IMR-90 (cell line): ENCODE measurements at places on chromosomes 6 and 20. TPM values are rescaled to one million over a fixed set of nuclear protein-coding genes. Genes with fewer than 3 reads are reported as not detected.

The KIAA0408 gene
- total RNA-seq, result 0.83 and 0.90 TPM in 2 replicates

The ADGRG6 gene
- total RNA-seq, result 20.3 and 22.5 TPM in 2 replicates

The ADTRP gene
- 0.72 and 0.83 TPM in 2 replicates for total RNA-seq

The C6orf141 gene
- not detected in 2 replicates for total RNA-seq

The MYLK4 gene
- under 0.01 TPM in 2 replicates for total RNA-seq

The CCN6 gene
- not detected in 2 replicates for total RNA-seq

The SMIM8 gene
- 3.6 and 5.3 TPM in 2 replicates for total RNA-seq

The PI3 gene
- not detected in 2 replicates for total RNA-seq

The GATA5 gene
- total RNA-seq, result not detected in 2 replicates

The OARD1 gene
- 2.3 and 5.6 TPM in 2 replicates for total RNA-seq

The PDE10A gene
- total RNA-seq, result 12.4 and 15.8 TPM in 2 replicates

DNA sequence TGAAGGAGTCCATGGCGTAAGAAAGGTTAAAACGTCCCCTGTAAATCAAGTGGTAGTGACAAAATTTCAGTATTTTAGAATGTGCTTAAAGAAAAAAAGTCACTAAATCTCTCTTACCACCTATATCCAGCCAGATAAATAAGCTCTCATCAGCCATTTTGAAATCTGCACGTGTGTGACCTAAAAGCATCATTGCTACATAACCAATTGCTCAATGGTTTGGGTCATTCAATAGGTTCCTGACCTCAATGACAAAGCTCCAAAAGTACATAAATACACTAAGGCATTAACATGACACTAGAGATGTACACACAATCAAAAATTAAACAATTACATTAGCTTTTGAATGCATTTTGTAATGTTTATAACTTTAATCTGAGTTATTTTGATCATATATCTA lies 272.4 kb downstream of the GMDS start:
- no peak for DNase-seq

GRCh38 chr6:124655866-124656265 lies 306.4 kb upstream of the RNF217 start:
- no peak for DNase-seq

- DNase-seq, result peak; percentile 64
Observed at GRCh38 chr20:45969712-45970634, 2.0 kb downstream of the ZNF335 start.

GRCh38 chr20:61706259-61706961 lies 359.3 kb downstream of the TAF4 start:
- no peak for DNase-seq

- no peak for DNase-seq
Observed at GRCh38 chr6:37338745-37339255, 15.0 kb upstream of the RNF8 start.

GRCh38 chr6:15080895-15081294 lies 165.0 kb upstream of the JARID2 start:
- DNase-seq, result no peak

- DNase-seq, result no peak
Observed at GRCh38 chr6:150312395-150312794, 56.4 kb upstream of the IYD start.

DNA sequence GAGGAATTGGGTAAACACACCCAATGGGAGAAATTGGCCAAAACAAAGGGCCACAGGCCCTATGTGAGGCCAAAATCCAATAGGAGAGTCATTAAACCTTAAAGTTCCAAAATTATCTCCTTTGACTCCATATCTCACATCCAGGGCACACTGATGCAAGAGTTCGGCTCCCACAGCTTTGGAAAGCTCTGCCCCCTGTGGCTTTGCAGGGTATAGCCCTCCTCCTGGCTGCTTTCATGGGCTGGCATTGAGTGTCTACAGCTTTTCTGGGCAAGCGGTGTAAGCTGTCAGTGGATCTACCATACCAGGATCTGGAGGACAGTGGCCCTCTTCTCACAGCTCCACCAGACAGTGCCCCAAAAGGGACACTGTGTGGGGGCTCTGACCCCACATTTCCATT lies 160.5 kb downstream of the ADGRG6 start:
- DNase-seq, result no peak

GRCh38 chr20:17934141-17934862 lies 34.3 kb downstream of the SNX5 start:
- no peak for DNase-seq

- no peak for DNase-seq
Observed at GRCh38 chr20:14470231-14470899, 133.0 kb upstream of the FLRT3 start.

DNA sequence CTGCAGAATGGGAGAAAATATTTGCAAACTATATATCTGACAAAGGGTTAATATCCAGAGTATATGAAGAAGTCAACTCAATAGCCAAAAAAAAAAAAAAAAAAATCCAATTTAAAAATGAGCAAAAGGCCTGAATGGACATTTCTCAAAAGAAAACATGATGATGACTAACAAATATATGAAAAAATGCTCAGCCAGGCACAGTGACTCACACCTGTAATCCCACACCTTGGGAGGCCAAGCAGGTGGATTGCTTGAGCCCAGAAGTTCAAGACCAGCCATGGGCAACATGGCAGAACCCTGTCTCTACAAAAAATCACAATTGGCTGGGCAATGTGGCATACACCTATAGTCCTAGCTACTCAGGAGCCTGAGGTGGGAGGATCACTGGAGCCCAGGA lies 2.1 kb upstream of the ECHDC1 start:
- DNase-seq, result no peak

GRCh38 chr6:93454533-93454932 lies 35.2 kb upstream of the EPHA7 start:
- DNase-seq, result no peak

DNA sequence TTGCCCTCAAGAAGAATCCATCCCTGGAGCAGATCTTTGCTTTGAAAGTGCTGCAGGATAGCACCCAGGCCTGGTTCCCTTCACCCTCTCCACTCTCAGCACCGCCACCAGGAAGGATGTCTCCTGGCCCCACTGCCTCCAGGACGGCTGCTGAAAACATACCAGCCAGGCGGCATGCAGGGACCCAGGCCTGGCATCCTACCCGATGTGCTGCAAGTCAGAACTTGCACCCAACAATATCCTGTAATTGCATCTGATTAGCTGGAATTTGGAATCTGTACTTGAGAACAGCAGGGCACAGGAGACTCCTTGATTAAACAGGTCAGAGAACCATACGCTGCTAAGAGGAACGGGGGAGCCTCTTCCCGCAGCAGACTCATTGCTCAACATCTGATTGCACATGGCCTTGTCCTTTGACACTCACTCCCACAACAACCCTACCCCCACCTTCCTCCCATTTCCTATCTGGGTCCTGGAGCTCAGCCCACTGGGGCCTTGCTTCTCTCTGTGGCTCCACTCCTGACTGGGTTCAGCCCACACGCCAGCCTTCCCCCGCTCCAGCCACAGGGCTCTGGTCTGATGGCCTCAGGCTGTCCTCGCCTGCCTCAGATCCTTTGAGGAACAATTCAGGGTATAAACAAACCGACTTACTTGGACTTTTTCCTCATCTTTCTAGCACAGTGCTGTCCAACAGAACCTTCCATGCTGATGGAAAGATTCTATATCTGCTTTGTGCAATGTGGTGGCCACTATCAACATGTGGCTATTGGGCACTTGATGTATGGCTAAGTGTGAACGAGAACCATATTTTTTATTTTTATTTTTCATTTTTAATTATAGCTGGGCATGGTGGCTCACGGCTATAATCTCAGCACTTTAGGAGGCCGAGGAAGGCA lies 78.0 kb downstream of the FGD2 start:
- DNase-seq, result peak; percentile 69

- no peak for DNase-seq
Observed at GRCh38 chr6:77341058-77341986, 122.0 kb downstream of the HTR1B start.

- DNase-seq, result no peak
Observed at GRCh38 chr6:32212076-32212760, 11.6 kb downstream of the NOTCH4 start.

GRCh38 chr6:15499125-15499524 lies 163.7 kb downstream of the DTNBP1 start:
- no peak for DNase-seq

DNA sequence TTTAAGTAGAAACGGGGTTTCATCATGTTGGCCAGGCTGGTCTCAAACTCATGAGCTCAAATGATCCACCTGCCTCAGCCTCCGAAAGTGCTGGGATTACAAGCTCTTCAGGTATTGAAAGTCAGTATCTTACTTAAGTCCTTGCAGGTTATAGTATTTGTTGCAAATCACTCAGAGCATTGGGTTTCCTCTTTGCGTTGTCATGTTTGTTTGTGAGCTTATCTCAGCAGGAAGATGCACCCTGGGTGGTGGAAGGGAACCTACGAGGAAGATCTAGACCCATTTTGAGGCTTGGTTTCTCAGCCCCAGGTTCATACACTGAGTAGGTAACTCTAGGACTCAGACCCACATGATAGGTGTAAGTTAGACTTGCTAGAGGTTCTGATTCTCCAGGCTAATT lies 18.6 kb downstream of the MYH7B start:
- no peak for DNase-seq

GRCh38 chr6:166573511-166574216 lies 12.8 kb downstream of the RAMACL start:
- no peak for DNase-seq

DNA sequence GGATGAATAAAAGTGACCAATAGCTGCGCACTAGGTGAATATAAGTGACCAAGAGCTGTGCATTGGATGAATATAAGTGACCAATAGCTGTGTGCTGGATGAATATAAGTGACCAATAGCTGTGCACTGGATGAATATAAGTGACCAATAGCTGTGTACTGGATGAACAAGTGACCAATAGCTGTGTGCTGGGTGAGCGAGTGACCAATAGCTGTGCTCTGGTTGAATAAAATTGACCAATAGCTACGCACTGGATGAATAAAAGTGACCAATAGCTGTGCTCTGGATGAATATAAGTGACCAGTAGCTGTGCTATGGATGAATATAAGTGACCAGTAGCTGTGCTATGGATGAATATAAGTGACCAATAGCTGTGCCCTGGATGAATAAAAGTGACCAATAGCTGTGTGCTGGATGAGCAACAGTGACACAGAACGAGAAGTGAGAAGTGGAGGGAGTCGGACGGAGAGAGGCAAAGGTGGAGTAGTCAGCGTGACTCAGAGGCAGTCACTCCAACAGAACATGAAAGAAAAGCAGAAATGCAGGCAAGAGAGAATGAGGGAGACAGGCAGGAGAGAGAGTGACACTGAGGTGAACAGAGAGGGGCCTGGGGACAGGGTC lies 38.5 kb downstream of the RBM38 start:
- peak; percentile 63 for DNase-seq

DNA sequence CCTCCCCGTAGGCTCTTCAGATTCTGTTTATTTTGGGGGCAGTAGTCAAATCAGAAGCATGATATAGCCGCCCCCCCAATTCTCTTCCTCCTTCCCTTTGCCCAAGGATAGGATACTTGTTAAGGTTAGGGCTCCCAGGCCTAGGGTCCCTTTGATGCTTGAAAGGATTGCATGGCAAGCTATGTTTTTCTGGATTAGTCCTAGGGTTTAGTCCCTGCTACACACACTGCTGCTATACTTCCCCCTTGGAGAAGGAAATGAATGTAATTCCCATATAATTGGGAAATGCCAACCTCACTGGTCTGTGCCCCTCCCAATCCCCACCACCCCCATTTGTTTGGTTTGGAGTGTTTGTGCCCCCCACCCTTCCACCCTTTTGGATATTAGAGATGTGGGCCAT lies 62.8 kb downstream of the ZFAND3 start:
- no peak for DNase-seq

- DNase-seq, result peak; percentile 82
Observed at GRCh38 chr6:5752391-5752680, 254.4 kb downstream of the NRN1 start.

GRCh38 chr6:101706576-101706975 lies 313.1 kb downstream of the GRIK2 start:
- no peak for DNase-seq

- no peak for DNase-seq
Observed at GRCh38 chr6:110589865-110590513, 113.6 kb upstream of the SLC22A16 start.

GRCh38 chr6:159973951-159974350 lies 5.1 kb downstream of the IGF2R start:
- peak; percentile 89 for DNase-seq

GRCh38 chr6:11044712-11045167 lies 635 bp upstream of the ELOVL2 start:
- no peak for DNase-seq
